ENCODE measurements at places on chromosomes 5 and 9.

DNA sequence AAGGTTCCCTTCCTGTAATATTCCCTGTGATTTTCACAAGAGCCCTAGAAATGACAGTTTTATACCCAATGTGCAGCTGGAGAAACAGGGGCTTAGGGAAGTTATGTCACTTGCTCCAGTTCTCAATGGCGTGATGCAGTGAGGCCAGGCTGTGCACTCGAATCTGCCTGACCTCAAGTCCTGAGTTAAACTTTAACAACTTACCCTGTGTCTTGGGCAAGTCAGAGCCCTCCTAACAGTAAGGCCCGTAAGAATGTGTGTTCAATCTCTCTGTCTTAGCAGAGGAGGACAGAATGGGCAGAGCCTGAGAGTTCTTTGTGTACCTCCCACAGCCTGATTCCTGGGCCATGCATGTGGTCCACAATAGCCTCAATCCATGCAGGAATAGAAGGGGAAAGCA is 181.1 kb downstream of the TRIM32 start:
- no peak for DNase-seq

DNA sequence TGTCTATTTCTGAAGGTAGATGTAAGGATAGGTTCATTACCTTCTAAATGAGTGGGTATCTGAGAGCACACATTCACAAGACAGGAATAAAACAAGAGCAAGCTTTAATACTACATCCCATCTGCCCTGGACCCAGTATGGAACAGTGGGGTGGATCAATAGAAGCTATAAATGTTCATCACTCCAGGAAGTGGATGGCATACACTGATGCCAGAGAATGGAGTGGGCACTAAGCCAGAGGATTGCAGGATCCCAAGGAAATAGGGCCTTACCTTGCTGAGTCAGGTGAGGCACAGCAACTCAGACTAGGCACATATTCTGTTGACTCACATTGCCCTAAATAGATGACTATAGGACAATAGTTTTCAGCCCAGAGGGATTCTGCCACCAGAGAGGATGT is 21.3 kb upstream of the COX7C start:
- DNase-seq, result no peak

GRCh38 chr5:135891268-135891667 is 4.4 kb downstream of the IL9 start:
- no peak for DNase-seq

DNA sequence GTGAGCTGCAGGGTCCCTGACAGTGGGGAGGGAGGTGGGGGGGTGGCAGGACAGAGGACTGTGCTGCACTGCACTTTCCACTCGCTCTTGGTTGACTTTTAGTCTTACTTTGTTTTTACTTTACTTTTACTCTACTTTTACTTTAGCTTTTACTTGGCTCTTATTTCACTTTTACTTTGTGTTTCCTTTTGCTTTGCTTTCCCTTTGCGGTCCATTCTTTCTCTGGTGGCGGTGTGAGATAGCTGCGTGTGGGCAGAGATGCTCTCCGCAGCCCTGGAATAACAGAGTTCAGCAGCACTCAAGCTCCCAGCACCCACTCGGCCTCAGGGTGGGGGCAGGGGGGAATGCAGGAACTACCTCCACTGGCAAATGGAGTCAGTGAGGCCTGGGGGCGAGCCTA is 4.7 kb downstream of the AK8 start:
- DNase-seq, result no peak

- DNase-seq, result no peak
Measured at GRCh38 chr9:69253057-69253456, 72.0 kb upstream of the ENTREP1 start.

DNA sequence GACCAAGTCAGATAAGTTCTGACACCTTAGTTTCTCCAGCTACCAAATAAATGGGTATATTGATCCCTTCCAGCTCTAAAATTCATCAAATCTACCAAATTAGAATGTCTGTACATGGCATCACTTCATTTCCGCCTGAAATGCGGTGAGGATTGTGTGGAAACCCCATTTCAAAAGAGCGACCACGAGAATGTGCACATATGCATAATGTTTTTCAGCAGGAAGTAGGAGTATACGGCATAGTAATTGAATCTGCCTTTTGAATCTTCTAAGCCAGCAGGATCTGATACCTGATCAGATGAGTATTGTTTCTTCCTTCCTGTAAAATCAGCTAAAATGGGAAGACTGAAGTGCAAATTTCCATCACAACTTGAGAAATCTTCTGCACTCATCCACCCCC is 418.6 kb downstream of the TMEM38B start:
- DNase-seq, result no peak

GRCh38 chr9:98839724-98840123 is 32.3 kb downstream of the GALNT12 start:
- no peak for DNase-seq

DNA sequence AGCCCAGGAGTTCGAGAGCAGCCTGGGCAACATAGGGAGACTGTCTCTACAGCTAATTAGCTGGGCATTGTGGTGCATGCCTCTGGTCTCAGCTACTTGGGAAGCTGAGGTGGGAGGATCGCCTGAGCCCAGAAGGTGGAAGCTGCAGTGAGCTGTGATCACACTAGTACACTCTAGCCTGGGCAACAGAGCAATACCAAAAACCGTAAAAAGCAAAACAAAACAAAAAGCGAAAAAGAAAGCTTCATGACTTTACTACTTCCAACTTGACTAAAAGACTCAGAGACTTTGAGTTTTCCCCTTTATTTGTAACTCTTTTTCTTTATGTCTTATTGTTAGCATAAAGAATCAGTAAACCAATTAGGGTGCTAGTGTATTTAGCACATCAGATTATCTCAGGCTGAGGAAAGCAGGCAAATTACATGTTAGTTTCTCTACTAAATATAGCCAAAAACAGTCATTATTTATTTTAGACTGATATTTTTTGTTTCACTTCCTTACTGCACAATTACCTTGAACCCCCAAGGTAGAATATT is 5.4 kb downstream of the RAD17 start:
- no peak for DNase-seq

GRCh38 chr9:34663303-34663605 is 797 bp upstream of the CCL27 start:
- no peak for DNase-seq
